Astrocyte of the spinal cord (primary cell): ENCODE measurements at places on chromosomes 1 and 21.

GRCh38 chr1:187924252-187924651 is 1095.5 kb downstream of the PLA2G4A start:
- DNase-seq = no peak

DNA sequence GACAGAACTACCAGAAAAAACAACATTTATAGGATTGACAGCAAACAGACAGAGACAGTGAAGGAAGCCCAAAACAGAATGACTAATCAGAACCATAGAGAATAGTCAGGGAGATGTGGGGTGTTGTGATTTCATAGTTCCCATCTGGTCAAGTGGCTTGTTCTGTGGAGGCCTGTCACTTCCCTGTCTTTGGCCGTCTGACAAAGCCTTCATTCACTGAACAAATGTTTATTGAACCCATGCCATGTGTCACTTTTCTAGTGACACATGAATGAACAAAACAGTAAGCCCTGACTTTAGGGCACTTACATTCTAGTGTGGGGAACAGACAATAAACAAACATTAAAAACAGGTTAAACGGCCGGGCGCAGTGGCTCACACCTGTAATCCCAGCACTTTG is 3.2 kb upstream of the SRRM1 start:
- no peak for DNase-seq

- no peak for DNase-seq
These were observed 27.3 kb downstream of the LY9 start for GRCh38 chr1:160823296-160823695.

DNA sequence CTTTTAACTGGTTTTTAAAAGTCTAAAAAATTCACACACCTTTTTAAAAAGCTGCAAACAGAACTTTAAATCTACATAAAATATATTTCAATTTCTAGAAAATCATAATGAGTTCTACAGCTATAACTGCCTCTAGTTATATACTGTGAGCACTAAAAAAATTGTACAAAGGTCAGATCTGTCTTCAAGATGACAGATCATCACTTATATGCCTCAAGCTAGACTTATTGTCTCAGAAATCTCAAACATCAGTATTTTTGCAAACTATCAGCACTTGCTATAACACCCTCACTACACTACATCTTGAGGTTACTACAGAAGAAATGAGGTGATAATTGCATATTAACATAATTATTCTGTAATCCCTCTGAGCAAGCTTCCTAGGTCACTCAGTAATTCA is 76.5 kb downstream of the ZNF644 start:
- no peak for DNase-seq

DNA sequence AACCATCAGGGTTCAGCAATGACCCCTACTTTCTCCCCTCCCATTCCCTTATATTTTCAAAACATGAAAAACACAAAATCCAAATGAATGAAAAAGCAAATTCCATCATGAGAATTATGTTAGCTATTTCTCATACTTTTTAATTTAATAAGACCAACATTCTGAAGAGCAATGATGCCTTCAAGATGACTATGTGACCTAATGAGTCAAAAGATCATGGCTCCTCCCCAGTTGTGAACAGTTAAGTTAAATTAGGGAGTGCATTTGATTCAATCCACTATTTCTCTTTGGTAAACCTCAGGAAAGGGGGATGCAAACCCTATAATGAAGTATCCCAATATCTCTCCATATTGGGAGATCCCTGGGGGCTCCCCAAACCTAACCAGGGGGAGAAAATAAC is 36.5 kb downstream of the PUM1 start:
- DNase-seq = no peak

GRCh38 chr21:46065215-46065913 is 32.5 kb upstream of the COL6A2 start:
- DNase-seq = peak; percentile 84

GRCh38 chr1:175209493-175209921 is 16.9 kb upstream of the KIAA0040 start:
- DNase-seq = no peak

GRCh38 chr1:4668743-4669700 is 14.6 kb downstream of the AJAP1 start:
- peak; percentile 27 for DNase-seq

GRCh38 chr1:229248821-229249817 is 21.8 kb upstream of the RAB4A start:
- no peak for DNase-seq

DNA sequence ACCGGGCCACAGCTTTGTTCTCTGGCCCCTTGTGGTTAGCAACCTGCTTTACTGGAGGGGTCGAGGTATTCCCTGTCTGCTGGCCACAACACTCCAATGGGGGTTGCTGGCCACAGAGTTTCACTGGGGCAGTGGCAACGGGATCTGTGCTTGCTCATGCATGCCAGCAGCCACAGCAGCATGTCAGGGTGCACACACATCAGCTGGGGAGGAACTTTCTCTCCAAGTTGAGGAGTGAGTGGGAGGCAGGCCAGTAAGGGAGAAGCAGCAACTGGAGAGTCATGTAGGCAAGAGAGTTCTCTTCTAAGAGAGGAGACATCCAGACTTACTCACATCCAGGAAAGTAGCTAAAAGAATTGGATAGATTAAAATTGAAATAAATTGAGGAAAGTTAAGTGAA is 38.0 kb downstream of the SAMD13 start:
- peak; percentile 32 for DNase-seq

- no peak for DNase-seq
These were observed 562 bp downstream of the DYNLT5 start for GRCh38 chr1:66752671-66753371.

DNA sequence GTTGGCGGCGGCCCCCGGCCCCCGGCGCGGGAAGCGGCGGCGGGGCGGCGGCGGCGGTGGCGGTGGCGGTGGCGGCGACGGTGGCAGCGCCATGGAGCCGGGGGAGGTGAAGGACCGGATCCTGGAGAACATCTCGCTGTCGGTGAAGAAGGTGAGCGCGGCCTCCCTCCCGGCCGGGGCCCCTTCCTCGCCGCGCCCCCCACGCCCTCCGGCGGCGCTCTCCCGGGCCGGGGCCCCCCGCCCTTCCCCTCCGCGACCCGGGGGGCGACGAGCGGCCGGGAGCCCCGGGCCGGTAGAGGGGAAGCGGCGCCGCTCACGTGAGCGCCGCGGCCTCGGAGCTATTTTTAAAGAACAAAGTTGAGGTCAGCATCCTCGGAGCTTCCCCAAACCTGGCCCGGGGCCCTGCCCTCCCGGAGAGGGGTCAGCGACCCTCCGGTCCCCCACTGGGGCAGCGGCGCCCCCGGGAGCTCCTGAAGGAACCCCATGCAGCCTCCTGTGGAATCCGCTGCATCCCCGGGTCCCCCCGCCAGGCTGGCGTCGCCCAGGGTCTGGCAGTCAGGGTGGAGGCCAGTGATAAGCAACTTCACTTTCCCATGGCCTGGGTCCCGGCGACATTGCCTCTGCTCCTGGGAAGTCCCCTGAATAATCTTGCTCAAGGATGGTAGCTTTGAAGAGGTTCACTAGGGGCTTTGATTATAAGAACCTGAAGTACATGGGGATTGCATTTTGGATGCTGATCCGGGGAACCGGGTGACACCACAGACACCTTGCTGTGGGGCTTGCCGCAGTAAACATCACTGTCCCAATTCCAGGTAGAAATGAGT is 560 bp downstream of the PLEKHM2 start:
- DNase-seq = no peak

DNA sequence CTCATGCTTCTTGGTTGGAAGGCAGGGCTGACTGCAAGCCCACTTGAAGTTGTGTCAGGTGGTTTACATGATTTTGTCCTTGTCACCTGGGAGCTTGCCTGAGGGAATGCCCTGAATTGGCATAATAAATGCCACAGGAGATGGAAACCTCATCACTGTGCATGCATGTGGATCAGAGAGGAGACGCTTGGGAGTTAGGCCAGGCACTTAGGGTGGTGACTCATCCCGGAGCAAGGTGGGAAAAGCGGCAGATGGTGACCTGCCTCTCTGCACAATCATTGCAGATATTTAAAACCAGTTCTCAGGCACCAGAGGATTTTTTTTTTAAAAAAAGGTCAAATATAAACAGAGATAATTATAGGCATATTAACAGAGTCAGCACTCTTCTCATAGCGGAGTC is 202.2 kb upstream of the KIAA0040 start:
- no peak for DNase-seq

DNA sequence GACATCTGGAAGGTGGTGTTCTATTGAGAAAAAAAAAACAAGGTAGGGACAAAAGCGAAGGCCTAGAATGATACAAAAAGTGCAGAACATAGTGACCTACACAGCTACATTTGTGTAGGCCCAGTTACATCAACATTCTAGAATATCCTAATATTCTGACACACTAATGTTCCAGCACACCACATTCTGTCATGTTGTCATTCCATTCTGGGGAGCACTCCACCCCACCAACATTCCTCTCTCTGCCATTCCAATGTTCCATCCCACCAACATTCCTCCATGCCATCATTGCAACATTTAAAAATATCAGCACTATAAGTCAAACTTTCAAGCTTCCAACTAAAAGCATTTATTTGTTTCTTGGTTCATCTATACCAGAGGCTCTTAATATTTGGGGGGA is 28.5 kb downstream of the COA7 start:
- no peak for DNase-seq

DNA sequence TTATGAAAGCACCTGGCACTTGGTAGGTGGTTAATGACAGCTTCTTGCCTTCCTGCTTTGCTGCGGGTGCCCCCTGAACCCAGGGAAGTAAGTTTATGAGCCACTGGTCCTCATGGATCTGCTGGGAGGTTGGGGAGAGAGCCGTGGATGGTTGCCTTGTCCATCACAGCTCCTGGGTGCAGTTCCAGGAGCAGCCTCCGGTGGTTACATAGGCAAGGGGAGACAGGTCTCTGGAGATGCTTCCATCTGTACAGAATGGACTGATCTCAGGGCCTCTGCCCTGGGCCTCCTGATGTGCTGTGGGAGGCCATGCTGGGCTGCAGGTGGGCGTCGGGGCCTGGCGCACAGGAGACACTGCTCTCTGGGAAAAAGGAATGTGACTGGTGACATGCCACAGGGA is 31.6 kb upstream of the ARHGEF10L start:
- DNase-seq = no peak

- peak; percentile 80 for DNase-seq
These were observed 41.8 kb downstream of the PHC2 start for GRCh38 chr1:33388805-33389771.

- DNase-seq = no peak
These were observed 948 bp upstream of the COP1 start for GRCh38 chr1:176208034-176208433.

GRCh38 chr1:206722751-206723461 is 38.2 kb downstream of the MAPKAPK2 start:
- DNase-seq = no peak

- peak; percentile 68 for DNase-seq
These were observed 112.2 kb downstream of the NR5A2 start for GRCh38 chr1:200139661-200140250.
